ENCODE measurements at places on chromosomes 1 and 21.

DNA sequence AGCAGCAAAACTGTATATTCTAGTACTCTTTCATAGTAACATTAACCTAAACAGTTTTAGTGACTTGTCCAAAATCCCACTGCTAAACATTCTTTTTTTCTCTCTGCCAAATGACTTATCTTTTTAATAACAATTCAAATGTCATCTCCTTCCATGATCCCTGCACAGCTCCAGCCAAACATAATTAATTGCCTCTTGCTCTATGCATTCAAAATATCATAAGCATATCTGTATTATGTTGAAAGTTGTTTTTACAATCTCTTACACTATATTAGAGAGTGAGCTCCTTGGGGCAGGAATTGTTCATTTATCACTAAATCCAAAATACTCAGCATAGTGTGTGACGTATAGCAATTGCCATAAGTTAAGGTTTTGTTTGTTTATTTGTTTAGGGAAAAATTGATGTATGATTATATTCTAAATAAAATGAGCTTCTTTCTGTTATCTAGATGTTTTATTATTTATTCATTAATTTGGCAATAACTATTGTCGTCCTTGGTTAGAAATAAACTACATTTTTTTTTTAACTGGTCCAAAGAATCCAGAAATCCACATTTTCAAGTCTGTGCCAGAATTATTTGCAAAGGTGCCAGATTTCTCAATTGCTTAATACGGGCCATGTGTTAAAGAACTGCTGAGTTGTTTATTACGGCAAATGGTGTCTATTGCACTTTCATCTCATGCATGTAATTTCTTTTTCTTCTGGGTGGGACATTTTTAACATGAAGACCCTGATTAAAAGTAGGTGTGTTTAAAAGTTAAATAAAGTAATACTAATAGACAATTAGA lies 577.2 kb upstream of the ZRANB2 start:
- DNase-seq, result no peak

DNA sequence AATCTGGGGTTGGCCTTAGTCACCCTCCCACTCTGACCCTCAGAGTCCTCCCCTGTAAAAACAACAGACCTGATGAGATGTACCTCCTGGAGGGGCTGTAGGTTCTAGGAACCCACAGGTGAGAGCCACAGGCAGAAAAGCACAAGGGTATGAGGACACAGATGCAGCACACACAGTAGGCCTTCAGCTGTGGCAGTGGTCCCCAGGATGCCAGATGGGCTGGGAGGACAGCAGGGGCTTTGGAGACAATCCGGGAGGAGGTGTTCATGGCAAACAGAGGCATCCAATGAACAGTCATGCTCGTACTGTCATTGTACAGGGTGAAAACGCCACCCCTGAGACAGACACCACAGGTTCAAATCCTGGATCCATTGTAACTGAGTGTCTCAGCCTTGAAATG lies 463.1 kb downstream of the MATN1 start:
- DNase-seq, result no peak

DNA sequence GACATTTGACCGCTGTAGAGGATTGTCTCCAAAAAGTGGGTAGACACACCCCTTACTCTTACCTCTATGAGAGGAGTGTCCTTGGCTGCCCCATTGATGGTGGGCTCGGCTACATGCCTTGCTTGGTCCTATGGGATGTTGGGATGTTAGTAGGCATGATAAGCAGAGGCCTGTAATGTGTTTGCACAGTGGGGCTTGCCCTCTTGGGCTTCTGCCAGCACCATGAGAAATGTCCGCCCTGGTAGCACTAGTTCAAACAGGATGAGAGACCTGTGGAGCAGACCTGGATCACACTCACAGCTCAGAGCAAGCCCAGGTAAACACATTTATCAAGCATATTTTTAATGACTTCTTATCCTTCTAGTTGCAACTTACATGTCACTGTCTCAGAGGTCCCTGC lies 54.2 kb downstream of the SH3GLB1 start:
- no peak for DNase-seq

GRCh38 chr1:242209063-242209462 lies 210.2 kb upstream of the MAP1LC3C start:
- no peak for DNase-seq

- DNase-seq, result no peak
Observed at GRCh38 chr1:117364240-117364639, 3.0 kb upstream of the MAN1A2 start.

GRCh38 chr1:182601416-182601786 lies 2.8 kb downstream of the RGS16 start:
- DNase-seq, result peak; percentile 49

- DNase-seq, result no peak
Observed at GRCh38 chr1:109361649-109362048, 36.1 kb downstream of the SORT1 start.

DNA sequence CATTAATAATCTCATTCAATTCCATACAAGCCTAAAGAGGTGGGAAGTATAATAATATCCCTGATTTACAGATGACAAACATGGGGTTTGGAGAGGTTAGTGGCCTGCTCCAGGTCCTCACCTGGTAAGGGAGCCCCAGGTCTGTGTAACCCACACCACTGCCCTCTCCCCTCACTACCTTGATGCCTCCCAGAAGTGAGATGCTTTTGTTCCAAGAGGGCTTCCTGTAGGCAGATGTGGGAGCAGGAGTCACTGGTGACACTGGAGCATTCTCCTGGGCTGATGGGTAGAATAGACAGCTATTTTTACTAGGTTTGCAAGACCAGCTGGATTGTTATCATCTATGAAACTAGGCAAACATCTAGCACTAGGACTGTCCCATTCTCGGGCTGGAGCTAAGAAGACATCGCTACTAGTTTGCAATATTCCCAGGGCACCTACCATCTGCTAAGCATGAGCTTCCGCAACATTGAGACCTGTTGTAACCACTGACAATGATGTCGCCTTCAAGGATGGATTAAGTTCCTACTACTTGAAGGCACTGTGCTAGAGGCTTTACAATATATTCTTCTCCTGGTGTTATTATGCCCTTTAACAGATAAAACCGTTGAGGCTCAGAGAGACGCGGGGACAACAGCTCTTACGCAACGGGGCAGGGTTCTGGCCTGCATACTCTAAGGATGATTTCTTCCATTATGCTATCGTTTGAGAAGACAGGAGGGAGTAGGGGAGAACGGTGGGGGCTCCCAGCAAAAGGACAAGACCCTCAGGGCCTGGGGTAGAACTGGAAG lies 35.0 kb downstream of the BATF3 start:
- peak; percentile 24 for DNase-seq

DNA sequence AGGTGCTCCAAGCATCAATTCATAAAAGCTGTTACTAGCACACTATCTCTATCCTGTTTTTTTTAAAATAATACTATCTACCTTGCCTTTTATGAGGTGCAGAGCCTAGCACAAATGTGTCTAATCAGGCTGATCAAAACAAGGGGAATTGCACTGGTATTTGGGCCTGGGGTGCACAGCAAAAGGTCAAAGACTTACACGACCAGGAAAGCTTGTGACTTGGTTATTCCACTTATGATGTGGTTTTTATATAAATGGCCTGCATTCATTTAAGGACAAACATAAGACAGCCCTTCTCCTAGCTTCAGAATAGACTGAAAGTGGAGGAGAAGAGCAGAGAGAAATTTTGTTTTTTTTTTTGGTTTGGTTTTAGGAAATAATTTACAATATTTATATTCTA lies 98.4 kb upstream of the SGIP1 start:
- DNase-seq, result no peak

- DNase-seq, result no peak
Observed at GRCh38 chr1:8474369-8474768, 156.5 kb downstream of the SLC45A1 start.

- DNase-seq, result no peak
Observed at GRCh38 chr1:7405844-7406500, 365.1 kb upstream of the VAMP3 start.

- DNase-seq, result no peak
Observed at GRCh38 chr1:94020764-94021579, 100.0 kb downstream of the ABCA4 start.

DNA sequence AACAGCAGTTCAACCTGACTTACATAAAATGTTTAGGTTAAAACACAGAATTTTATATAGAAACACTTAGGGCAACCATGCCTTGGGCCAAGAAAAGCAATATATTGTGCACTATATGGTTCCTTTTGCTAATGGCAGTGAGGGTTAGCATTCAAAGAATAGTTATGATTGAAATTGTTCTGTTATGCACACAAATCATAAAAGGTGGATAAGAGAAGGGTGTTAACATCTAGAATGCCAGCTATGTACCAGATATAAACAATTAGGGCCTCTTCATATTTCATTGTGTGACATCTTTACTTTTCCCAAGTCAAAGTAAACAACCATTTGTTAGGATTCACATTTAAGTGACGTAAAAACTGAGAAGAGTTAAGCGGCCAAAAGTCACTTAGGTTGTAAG lies 308.0 kb upstream of the B3GALT2 start:
- DNase-seq, result no peak

- no peak for DNase-seq
Observed at GRCh38 chr1:78126506-78126905, 80.7 kb downstream of the GIPC2 start.

- DNase-seq, result no peak
Observed at GRCh38 chr1:165512816-165513215, 31.0 kb upstream of the LRRC52 start.

GRCh38 chr1:209875515-209875914 lies 47.7 kb downstream of the UTP25 start:
- DNase-seq, result no peak

DNA sequence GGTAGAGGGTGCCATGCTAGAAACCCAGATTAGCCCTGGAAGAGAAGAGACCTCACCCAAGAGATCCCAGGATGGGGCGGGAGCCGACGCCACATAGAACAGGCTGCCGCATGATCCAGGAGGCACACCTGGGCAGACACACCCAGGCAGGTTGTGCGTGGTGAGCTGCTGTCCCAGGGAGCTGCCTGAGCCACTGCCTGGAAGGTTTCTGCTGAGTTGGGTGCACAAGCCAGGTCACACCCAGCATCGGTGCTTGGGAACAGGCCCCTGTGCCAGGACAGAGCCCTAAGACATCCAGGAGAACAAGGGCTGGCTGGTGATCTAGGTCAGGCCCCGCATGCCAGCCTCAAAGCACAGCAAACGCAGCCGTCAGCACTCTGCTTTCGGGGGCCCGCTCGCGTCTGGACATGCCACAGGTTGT lies 40.2 kb downstream of the CTNNBIP1 start:
- no peak for DNase-seq

DNA sequence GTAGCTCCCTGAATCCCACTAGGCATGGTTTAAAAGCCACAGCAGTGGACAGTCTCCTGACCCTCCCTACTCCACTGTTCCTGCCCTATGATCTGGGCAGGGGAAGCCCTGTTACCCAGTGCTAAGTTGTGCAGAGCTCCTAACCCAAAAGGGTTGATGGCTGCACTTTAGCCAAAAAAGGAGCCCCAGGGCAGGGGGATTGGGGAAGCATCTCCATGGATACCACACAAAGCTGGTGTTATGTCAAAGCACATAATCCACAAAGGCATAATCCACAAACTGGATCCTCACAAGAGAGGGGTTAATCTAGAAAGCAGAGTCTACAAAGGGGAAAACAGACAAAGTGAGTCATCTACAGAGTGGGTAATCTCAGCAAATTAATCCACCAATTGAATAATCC lies 5.7 kb downstream of the RSPO1 start:
- DNase-seq, result no peak

DNA sequence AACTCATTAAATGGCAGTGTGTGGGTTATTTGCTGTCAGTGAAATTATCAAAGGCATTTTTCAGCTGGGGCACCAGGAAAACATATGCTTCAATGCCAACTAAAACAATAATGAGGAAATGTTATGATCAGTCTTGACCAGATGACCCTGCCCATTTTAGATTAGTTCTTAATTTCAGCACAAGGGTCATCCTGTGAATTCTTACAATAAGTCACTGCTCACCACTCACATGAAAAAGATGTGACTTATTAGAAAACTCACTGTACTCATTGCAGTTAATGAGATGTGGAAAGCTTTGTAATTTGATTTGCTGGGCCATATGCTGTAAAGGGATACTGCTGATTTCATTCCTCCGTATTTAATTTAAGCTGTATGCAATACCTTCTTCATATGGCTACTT lies 178.5 kb upstream of the LMO4 start:
- DNase-seq, result no peak

DNA sequence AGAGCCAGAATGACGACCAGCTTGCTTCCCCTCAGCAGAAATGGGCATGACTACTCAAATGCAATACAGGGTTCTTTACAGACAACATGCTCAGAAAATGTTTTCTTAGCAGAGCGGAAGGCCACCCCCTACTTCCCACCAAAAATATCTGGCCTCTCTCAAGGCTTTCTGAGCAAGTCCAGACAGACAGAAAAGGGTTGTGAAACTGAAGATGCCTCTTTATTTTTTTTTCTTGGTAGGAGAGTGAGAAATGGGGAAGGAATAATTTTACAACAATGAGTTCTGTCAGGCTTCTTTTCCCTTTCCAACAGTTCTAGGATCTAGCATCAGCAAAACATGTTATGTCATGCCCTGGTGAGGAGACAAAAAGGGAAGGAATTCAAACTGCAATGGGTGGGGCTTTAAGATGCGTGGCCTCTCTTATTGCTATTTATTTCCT lies 172.0 kb upstream of the CAMK1G start:
- peak; percentile 93 for DNase-seq

DNA sequence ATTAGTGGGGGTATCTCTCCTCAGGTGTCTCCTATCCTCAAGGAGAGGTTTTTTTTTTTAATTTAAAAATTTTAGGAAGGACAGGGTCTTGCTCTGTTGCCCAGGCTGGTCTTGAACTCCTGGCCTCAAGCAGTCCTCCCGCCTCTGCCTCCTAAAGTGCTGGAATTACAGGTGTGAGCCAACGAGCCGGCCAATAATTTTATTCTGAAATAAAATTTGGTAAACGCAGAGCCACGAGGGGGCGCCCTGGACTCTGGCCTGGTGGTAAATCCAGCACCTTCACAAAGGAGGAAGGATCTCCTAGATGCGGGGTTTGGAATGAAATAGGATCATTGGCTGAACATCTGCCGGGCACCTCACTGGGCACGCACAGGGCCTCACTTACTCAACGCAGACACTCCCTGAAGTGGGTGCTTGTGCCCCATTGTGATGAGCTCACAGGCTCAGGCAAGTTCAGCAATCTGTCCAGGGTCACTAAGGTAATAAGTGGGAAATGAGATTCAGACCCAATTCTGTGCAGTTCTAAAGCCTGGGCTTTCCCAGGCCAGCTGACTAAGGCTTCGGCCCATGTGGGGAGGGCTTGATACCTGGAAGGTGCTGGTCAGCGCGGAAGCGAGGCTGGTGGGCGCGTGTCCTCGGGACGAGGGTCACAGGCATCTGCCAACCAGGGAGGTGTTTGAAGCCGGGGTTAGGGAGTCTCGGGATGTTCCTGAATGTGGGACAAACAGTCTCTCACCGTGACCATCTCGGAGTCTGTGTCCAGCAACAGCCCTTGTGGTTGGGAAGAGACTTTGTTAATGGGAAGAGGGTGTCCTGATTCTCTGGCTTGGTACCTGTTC lies 32.7 kb upstream of the ETV3 start:
- DNase-seq, result peak; percentile 32

DNA sequence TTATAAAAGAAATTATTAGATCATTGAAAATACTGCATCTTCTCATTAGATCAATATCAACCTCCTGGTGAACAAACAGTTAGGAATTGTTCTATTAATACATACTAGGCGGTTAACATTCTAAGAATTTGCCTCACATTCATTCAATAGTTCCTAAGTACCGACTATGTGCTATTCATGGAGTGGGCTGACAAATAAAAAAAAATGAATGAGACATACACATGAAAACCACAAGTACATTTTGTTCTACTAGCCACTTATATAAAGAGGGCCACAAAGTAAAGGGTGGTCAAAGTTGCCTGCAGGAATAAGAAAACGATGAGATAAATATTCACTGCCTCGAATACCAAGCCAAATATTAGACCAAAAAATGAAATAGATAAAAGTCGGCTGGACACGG lies 294.4 kb downstream of the SDCCAG8 start:
- DNase-seq, result no peak

All from MV-4-11 (cell line).